ENCODE measurements at places on chromosomes 13 and 19.
A peak's percentile ranks its signal among the peaks of the same experiment; 100 is the strongest.

GRCh38 chr13:28056970-28057712, 43.2 kb downstream of the FLT3 start:
- no peak for DNase-seq

- no peak for DNase-seq
Observed at GRCh38 chr13:29855009-29855408, 4.6 kb upstream of the UBL3 start.

DNA sequence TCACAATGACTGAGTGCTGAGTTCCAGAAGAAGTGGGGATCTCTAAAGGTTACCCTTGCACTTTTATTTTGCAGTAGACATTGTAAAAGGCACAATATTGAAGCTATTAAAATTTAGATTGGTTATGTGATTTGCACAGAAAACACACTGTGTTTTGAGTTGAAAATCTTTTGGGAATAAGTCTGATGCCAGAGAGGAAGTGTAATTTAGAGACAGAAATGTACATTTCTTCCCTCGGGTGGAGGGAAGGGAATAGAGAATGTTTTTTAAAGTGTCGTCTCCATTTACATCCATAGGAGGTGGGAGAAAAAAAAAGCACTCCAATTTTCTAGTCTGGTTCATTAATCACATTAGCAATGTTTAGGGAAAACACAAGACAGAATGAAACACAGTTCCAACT, 465.8 kb downstream of the OLFM4 start:
- DNase-seq = no peak

- no peak for DNase-seq
Observed at GRCh38 chr19:28727480-28728159, 485.3 kb downstream of the UQCRFS1 start.

- no peak for DNase-seq
Observed at GRCh38 chr13:109671919-109672318, 114.5 kb downstream of the IRS2 start.

DNA sequence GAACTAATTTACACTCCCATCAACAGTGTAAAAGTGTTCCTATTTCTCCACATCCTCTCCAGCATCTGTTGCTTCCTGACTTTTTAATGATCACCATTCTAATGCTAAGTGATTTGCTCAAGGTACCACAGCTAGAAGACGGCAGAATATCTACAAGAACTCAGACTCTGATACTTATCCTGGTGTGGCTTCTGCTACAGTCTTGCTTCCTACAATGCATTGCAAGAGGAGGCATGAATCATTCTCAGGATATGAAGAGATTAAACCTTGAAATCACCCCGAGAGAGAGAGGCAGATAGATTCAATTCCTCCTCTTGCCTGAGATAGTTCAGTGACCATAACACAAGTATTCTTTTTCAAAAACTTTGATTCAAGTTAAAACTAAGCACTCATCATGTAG, 306.4 kb downstream of the TBC1D4 start:
- no peak for DNase-seq

- DNase-seq = no peak
Observed at GRCh38 chr19:48844472-48844871, 8.2 kb upstream of the HSD17B14 start.

- no peak for DNase-seq
Observed at GRCh38 chr19:44717603-44718002, 18.7 kb downstream of the CEACAM16 start.

DNA sequence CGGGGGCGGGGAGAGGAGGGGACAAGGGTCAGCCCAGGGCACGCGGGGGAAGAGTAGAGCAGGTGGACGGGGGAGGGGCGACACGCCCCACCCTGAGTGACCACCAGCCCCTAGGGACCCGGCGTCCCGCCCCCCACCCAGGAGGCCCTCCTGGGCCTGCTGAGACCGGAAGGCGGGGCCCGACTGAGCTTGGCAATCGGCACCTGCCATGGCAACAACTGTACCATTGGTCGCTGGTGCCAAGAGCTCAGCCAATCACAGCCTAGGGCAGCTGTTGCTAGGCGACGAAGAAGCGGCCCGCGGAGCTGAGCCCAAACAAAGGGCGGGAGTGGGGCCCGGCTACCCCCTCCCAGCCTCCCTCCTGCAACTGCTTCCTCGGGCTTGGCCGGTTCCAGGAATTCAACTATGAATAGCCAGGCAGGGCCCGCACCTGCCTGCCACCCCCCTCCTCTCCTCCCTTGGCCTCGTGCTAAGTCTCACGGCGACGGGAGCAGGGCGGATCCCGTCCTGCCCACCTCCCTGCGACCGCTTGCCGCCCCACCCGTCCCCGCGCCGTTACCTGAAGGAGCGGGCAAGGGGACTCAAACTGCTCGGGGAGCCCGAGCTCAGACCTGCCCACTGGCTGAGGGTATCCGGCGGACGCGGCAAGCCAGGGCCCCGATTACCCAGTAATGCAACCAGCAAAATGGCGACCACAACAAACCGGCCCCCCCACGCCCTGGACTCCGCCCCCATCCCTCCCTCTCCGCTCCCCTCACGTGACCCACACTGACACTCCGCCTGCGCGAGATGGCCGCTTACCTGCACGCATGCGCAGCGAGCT, at the start of gene DYRK1B:
Gene DYRK1B (minus strand): TSS at position 699 of the 823 bp plus-strand sequence. CDS start 2,295 bp downstream, outside the sequence.
- peak; percentile 96 for DNase-seq

All from central memory CD8-positive, alpha-beta T cell (primary cell).